ENCODE measurements at places on chromosomes 1 and 21. TPM values are rescaled to one million over a fixed set of nuclear protein-coding genes. Genes with fewer than 3 reads are reported as not detected.

The LRRC53 gene
- not detected for total RNA-seq

The AMY1A gene
- not detected for total RNA-seq

The TTLL7 gene
- 2.2 TPM for total RNA-seq

The TMPRSS2 gene
- not detected for total RNA-seq

The MMP23B gene
- not detected for total RNA-seq

The NPPB gene
- total RNA-seq = not detected

The PTGS2 gene
- 17.2 TPM for total RNA-seq

The PDXK gene
- 87.4 TPM for total RNA-seq

The MTARC1 gene
- 1.9 TPM for total RNA-seq

The HES3 gene
- total RNA-seq = not detected

The APP gene
- 1,370 TPM for total RNA-seq

The SLAMF1 gene
- not detected for total RNA-seq

The C4BPA gene
- under 0.01 TPM for total RNA-seq

The KCND3 gene
- total RNA-seq = 1.4 TPM

The DHRS3 gene
- 121 TPM for total RNA-seq

The TNNI3K gene
- not detected for total RNA-seq

The LHX8 gene
- not detected for total RNA-seq

The KANK4 gene
- total RNA-seq = not detected

The IL20 gene
- total RNA-seq = not detected

The CA6 gene
- total RNA-seq = not detected

The KTI12 gene
- total RNA-seq = 14.1 TPM

The SLAMF8 gene
- not detected for total RNA-seq

The LDLRAD1 gene
- not detected for total RNA-seq

The NR5A2 gene
- 7.9 TPM for total RNA-seq

The ABCB10 gene
- total RNA-seq = 35.7 TPM

The SMCP gene
- total RNA-seq = not detected

The ATG4C gene
- 9.5 TPM for total RNA-seq

The CR1L gene
- total RNA-seq = 0.14 TPM

The FCRL2 gene
- not detected for total RNA-seq

The PM20D1 gene
- 0.05 TPM for total RNA-seq

The PLEKHN1 gene
- 0.37 TPM for total RNA-seq

The F3 gene
- total RNA-seq = 3.4 TPM

The DCAF6 gene
- total RNA-seq = 79.6 TPM

The NDUFS5 gene
- 620 TPM for total RNA-seq

The MATN1 gene
- 0.17 TPM for total RNA-seq

The PLA2G2C gene
- total RNA-seq = not detected

The GPN2 gene
- 9.4 TPM for total RNA-seq
